ENCODE measurements at places on chromosomes 7 and 10.

- DNase-seq, result no peak
These were observed 52.0 kb downstream of the CDK14 start for GRCh38 chr7:90648107-90648506.

GRCh38 chr10:4448030-4448429, 378.0 kb upstream of the AKR1E2 start:
- no peak for DNase-seq

- no peak for DNase-seq
These were observed 5.1 kb downstream of the KAZALD1 start for GRCh38 chr10:101066896-101067355.

DNA sequence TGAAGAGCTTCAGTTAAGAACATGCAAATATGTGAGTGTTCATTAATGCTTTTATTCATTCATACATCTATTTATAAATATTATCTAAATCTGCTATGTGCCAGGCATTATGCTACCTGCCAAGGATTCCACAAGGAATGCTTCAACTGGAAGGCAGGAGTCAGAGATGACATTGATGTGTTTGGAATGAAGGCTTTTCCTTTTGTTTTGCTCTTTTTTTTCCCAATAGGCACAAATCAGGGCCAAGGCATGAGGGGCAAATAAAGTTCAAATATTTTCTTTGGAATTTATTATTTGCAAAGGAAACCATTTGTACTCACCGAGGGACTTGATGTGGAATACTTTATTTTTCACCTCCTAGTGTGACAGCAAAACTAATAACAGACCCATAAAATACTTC, 530.3 kb downstream of the ARL4A start:
- DNase-seq, result no peak

- DNase-seq, result no peak
These were observed 23.0 kb downstream of the PRLHR start for GRCh38 chr10:118572256-118573041.

- no peak for DNase-seq
These were observed 122.2 kb downstream of the GRM3 start for GRCh38 chr7:86765931-86766330.

GRCh38 chr10:14200698-14201544, 129.8 kb downstream of the FRMD4A start:
- DNase-seq, result no peak

GRCh38 chr7:26891400-26892350, 27.3 kb upstream of the SKAP2 start:
- DNase-seq, result no peak

GRCh38 chr10:110387983-110388686, 83.4 kb upstream of the SMNDC1 start:
- DNase-seq, result no peak

- no peak for DNase-seq
These were observed 481 bp upstream of the NPM3 start for GRCh38 chr10:101783736-101784118.

DNA sequence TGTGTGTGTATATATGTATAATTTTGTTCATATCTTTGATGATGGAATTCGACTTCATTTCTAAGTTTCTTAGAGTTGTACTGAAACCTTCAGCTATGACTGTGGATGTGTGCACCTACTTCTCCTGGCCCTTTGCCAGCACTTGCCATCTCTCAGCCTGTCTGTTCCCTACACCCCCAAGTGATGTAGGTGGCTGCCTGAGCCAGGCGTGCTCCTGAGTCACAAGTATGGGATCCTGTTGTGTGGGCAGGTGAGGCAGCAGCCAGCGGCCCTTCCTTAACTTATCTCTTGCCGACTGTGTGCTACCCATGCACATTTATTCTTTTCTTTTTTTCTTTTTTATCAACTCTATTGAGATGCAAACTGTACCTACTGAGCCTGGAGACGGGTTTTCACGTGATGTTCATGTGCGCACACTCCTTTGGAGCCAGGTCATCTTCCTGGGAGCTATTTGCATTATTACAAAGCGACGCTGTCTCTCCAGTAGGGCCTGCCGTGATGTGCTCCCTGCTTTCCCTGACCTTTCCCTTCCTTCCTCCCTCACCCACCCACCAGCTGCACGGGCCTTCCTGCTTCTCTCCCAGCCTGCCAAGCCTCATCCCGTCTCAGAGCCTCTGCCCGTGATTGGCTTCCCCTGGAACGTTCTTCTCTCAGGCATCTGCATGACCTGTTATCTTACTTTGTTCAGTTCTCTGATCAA, 31.3 kb upstream of the GALNT11 start:
- no peak for DNase-seq

DNA sequence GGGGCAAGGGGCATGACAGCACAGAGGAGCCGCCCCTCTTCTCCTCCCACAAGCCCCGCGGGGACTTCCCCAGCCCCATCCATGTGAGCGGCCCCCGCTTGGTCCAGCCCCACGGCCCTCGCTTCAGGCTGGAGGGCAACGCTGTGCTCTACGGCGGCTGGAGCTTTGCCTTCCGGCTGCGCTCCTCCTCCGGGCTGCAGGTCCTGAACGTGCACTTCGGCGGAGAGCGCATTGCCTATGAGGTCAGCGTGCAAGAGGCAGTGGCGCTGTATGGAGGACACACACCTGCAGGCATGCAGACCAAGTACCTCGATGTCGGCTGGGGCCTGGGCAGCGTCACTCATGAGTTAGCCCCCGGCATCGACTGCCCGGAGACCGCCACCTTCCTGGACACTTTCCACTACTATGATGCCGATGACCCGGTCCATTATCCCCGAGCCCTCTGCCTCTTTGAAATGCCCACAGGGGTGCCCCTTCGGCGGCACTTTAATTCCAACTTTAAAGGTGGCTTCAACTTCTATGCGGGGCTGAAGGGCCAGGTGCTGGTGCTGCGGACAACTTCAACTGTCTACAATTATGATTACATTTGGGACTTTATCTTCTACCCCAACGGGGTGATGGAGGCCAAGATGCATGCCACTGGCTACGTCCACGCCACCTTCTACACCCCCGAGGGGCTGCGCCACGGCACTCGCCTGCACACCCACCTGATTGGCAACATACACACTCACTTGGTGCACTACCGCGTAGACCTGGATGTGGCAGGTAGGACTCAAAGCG, 5.1 kb downstream of the AOC1 start:
- DNase-seq, result no peak

- no peak for DNase-seq
These were observed 2.9 kb downstream of the AQP1 start for GRCh38 chr7:30914596-30914995.

GRCh38 chr7:386385-386784, 96.4 kb downstream of the FOXL3 start:
- DNase-seq, result no peak

GRCh38 chr7:102305414-102306268, 19.0 kb downstream of the SH2B2 start:
- DNase-seq, result no peak

DNA sequence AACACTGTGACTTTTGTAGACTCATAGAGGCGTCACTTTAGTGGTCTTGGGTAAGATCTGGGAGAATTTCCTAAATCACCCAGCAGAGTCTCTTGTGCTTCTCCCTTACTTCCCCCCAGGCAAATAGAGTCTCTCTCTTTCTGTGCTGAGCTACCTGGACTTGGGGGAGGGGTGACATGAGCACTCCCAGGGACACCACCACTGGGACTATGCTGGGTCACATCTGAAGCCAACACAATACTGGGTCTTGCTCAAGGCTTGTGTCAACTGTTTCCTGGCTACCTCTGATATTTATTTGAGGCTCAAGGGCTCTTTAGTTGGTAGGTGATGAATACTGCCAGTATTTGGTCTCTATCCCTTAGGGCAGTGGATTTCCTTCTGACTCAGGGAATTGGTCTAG, 214.6 kb upstream of the TPK1 start:
- no peak for DNase-seq

DNA sequence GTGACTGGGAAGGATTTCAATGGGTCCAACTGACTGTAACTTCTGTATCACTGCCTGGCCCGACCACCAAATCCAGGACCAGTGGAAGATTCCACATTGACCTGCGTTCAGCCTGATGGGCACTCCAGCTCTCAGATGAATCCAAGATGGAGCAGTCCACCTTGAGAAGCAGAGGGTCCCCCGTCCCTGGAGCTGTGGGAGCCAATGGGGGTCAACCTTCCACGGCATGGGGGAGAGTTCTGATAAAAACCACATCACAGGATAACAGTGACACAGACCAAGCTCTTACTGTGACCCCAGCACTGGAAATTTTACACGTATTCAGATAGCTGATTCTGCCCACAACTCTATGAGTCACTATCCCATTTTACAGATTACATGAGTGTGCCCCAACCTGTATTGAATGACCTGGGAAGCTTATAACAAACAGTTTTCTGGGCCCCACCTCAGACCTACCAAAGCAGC, 11.2 kb downstream of the ZCCHC24 start:
- DNase-seq, result no peak

DNA sequence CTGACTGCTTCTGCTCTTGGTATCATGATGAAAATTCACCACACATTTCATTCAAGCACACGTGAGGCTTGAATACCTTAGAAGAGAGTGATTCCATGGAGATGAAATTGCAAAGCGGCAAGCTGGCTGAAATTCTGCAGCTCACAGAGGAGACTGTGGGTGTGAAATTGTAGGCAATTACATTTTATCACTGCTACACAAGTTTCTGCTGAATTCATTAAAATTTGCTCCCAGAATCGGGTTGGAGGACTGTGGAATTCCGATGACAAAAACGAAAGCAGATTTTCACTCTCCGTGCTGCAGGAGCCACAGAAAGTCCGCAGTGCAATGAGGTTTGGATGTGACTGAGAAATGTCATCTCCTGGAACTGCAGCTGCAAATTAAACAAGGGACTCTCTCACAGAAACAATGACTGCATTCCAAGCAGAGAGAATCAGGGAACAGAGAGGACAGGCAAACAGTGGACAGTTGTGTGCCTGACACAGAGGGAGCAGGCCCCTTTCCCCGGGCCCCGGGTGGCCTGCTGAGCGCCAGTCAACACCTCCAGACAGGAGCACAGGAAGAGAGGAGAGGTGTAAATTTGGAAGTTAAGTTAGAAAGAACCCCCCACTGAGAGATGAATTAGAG, 109.1 kb downstream of the C10orf90 start:
- no peak for DNase-seq

GRCh38 chr10:12333380-12334185, 15.8 kb upstream of the CAMK1D start:
- no peak for DNase-seq

DNA sequence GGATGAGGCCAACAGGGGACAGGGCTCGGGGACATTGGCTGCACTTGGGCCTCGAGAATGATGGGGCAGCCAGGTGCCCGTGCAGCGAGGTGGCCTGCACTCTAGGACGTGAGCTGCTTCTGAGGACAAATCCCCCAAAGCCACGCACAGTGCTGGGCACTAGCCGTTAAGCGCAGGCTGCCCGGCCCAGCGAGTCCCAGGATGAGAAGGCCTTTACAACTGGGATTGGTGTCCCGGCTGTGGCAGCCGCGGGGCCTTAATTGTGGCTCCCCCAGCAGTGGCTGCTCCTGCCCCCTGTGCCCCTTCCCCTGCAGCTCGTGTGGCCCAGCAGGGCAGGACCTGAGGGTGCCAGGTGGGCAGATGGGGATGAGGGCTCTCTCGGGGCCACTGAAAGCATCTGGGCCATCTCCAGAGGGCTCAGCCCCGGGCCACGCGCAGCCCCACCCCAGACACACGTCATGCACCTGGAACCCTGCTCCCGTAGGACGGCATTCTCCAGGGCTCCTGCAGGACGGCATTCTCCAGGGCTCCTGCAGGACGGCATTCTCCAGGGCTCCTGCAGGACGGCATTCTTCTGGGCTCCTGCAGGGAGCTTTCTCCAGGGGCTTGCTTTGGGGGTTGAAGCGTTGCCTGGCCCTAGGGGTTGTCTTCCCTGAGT, 6.6 kb downstream of the PWWP2B start:
- no peak for DNase-seq

GRCh38 chr7:37336259-37336658, 112.4 kb downstream of the ELMO1 start:
- DNase-seq, result no peak
